ENCODE measurements at places on chromosomes 1 and 21.

DNA sequence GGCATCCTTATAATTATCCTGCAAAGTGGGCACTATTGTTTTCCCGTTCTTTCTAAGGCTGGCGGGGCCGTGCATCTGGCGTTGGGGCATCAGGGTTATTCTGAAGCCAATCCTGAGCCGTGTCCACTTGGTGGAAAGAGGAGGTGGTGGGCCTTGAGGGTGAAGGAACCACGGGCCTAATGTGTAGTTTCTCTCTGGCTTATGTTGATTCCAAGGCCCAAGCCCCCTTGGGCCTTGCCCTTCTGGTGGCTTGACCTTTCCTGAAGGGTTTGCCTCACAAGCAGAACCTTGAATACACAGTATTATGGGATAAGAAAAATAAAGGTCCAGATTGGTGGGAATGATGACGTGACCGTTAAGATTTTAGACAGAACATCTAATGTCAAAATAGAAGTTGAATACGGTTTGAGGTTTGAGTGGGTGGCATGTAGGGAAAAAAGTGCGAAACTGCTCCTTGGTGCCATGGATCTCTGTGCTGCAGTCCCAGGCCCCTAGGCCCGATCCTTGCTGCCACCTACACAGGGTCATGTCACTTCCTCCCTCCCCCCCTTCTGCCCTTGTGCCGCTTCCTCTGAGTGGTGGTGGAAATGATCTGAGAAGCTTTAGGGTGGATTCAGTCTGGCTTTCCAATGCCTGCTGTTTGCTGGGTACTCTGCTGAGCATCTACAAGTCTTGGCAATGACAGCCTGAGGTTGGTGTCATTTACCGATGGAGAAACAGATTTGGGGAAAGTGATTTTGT, 90.5 kb downstream of the PRDM2 start:
- DNase-seq, result no peak

DNA sequence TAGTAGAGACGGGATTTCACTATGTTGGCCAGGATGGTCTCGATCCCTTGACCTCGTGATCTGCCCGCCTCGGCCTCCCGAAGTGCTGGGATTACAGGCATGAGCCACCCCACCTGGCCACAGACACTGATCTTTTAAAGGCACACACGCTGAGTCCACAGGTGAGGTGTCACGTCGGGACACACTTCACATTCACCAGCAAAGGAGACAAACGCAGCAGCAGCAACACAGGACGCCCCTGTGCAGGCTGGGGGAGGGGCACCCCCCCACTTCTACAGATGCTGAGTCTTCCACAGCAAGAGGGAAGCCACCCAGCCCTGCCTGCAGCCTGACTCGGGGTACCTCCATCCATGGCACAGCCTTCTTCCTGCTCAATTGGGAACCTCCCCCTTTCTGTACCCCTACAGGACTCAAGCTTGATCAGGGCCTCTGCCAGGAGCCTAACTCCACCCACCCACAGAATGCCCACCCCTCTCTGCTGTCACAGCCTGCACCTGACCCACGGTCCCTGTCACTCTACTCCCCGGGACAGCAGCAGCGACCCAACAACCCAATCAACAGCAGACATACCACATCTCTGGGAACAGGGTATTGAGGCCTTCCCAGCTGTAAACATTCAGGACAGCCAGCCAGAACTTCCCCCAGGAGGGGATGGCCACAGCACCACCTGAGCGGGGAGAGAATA, 9.5 kb downstream of the LSS start:
- DNase-seq, result no peak

DNA sequence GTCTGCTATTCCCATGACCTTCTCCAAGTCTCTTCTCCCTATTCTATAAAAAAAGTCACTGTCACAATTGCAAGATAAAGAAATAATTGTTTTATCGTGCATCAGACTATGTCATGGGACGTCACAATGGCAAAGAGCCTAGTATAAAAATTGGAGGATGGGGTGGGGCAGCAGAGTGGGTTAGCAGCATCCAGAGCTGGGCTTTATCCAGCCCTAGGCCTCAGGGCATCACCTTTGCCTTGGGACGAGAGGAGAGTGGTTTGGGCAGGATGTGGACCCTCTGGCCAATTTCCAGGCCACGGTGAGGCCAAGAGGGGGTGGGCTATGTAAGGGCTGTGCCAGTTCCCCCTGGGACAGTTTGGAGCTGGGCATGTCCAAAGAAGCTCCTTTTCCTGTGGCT, 25.7 kb downstream of the WNT4 start:
- DNase-seq, result no peak

- no peak for DNase-seq
Measured at GRCh38 chr21:35855484-35855883, 204.8 kb downstream of the SETD4 start.

DNA sequence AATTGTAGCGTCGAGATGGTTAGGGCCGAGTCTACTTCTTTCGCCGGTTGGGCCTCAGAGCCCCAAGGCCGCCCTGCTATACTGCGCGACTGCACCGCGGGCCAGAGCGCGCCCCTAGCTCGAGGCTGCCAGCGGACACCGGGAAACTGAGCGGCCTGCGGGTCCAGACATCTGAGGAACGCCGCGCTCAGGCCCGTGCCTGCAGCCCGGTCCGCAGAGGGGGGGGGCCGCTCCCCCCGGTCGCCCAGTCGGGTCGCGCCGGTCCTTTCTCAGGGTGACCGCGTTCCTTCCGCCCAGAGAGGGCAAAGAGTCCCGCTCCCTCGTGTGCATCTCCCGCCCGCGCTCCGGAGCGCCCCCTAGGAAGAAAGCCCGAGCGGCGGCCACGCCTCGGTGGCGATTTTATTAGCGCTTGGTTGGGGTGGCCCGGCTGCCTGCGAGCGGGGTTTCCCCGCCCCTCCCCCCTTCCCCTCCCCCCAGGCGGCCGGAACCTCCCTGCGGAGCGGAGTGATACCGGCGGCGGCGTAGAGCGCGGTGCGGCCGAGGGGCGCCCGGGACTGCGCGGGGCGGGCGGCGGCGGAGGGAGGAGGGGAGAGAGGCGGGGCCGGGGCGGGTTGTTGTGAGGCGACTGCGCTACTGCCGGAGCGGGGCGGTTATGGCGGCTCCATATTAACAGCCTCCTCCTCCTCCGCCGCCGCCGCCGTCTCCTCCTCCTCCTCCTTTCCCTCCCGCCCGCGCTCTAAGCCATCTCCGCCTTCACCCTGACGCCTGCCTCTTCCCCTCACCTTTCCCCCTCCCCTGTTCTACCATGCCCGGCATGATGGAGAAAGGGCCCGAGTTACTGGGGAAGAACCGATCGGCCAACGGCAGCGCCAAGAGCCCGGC, at the start of gene RCOR3:
Gene RCOR3 (plus strand): TSS at position 611 of the 882 bp plus-strand sequence. CDS start 195 bp downstream, at position 806.
- no peak for DNase-seq
